ENCODE measurements at places on chromosomes 12 and 14.
A peak's percentile ranks its signal among the peaks of the same experiment; 100 is the strongest.

DNA sequence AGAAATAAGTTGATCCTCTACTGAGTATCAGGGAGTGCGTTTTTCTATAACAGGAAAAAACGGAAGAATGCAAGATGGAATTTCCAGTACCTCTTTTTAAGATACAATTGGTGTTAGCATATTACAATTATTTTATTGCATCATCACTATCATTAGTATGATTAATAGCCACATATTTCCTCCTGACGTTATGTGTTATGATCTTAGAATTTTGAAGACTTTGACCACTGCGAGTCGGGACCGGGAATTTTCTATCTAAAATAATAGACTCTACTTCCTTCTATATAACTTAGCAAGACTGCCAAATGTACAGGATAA is 679 bp upstream of the SAV1 start:
- no peak for DNase-seq

GRCh38 chr14:99995700-99996356 is 69.4 kb upstream of the EVL start:
- peak; percentile 64 for DNase-seq

- DNase-seq: no peak
Measured at GRCh38 chr12:51070004-51070403, 13.4 kb downstream of the CSRNP2 start.

- no peak for DNase-seq
Measured at GRCh38 chr14:94237983-94238382, 55.1 kb downstream of the SERPINA10 start.

Data from EL (cell line).